ENCODE measurements at places on chromosomes 5 and 9.

- peak; percentile 61 for DNase-seq
Observed at GRCh38 chr5:13745508-13745907, 199.0 kb downstream of the DNAH5 start.

GRCh38 chr5:84016085-84016484, 295.4 kb upstream of the HAPLN1 start:
- no peak for DNase-seq

DNA sequence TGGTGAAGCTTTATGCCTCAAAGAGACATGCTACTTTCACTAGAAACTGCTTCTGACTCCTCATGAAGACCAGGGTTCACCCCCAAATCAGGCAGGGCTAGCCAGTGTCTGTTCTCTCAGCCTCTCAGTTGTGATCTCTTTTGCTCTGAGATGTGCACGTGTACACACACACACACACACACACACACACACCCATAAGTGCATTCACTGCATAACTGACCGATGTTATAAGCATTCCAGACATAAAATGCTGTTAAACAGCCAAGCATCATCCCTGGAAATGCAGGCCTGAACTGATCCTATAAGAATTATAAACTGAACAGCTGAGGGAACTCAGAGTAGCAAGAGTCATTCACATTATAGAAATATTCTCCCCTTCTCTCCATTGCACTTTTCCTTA, 85.0 kb downstream of the FSTL4 start:
- no peak for DNase-seq

- DNase-seq, result no peak
Observed at GRCh38 chr9:22522206-22522740, 75.6 kb downstream of the DMRTA1 start.

- no peak for DNase-seq
Observed at GRCh38 chr5:83551821-83552220, 80.3 kb downstream of the VCAN start.

DNA sequence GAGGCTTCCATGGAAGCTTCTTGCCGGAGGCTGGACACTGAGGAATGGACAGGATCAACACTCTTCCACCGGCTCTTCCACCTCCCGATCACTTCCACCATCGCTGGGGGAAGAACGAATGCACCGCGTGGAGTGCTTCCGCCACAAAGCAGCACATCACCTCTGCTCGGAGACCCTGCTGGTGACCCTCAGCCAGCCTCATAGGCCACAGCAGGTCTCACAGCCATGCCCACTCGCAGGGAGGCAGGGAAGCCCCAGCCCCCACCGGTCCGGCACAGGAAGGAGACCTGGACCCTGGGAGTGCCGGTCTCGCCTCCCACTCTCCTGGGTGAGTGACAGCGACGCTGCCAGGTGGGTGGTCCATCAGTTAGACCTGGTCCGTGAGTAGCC, 4.7 kb downstream of the MRPL36 start:
- no peak for DNase-seq

GRCh38 chr5:119373449-119373858, 17.6 kb downstream of the TNFAIP8 start:
- DNase-seq, result no peak

- DNase-seq, result no peak
Observed at GRCh38 chr5:111367115-111367514, 142.9 kb downstream of the CAMK4 start.

DNA sequence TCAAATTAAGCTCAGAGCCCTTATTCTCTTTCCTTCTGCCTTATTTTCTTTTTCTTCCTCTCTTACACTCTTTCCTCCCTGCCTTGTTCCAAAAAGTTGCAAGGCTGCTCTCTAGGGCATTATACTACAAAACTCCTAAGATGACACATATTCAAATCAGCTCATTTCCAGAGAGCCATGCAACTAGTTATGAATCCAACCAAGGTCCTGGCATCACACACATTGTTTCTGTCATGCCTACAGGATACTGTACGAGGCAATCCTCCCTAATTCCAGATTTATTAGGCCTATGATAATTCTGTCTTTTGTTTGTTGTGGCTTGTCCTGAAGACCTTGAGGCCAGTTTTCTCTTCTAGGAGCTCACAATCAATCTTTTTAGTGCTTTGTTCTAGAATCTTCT, 87.0 kb upstream of the TBCA start:
- no peak for DNase-seq

DNA sequence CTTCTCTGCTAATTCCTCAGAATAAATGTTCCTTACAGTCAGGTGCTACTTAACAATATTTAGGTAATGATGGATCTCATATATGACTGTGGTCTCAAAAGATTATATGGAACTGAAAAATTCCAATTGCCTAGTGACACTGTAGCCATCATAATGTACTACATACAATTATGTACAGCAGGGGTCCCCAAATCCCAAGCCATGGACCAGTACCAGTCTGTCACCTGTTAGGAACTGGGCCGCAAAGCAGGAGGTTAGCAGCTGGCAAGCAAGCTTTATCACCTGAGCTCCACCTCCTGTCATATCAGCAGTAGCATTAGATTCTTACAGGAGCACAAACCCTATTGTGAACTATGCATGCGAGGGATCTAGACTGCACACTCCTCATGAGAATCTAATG, 69.6 kb downstream of the NR2F1-AS1 start:
- no peak for DNase-seq

DNA sequence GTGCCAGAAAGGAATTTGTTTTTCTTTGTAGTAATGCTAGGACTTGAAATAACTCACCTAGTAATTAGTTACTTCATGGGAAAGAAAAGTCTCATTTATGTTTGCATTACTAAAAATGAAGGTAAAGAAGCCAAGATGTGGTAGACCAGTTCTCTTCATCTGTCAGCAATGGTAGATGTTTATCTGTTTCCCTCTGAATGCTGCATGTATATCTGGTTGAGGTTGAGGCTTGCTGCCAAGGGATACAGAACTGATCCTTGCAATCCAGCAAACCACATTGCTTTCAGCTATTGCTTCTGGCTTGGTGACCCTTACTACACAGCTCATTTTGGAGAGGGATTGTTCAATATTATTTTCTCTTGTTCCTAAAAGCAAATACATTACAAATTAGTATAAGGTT, 73.6 kb downstream of the ZNF474 start:
- DNase-seq, result no peak

GRCh38 chr5:175059687-175060211, 335.4 kb downstream of the MSX2 start:
- no peak for DNase-seq

GRCh38 chr9:99299211-99300102, 77.4 kb downstream of the SEC61B start:
- peak; percentile 49 for DNase-seq

- peak; percentile 58 for DNase-seq
Observed at GRCh38 chr5:22596404-22596970, 256.7 kb downstream of the CDH12 start.

DNA sequence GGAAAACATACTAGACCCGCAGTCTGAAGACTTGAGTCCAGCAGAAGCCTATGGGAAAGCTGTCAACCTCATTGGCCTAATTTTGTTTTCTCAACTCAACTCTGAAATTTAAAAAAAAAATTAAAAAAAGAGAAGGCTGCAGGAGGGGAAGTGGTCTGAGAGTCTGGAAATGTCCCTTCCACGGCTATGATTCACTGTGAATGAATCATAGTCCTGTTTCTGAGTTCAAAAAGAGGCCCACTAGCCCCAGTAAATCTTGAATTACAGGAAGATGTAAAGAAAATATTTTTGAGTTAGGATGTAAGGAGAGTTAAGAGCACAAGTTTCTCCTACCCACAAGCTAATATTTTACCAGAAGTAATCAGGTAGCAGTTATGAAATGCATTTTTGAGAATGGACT, 565.5 kb upstream of the DMAC1 start:
- DNase-seq, result peak; percentile 54

DNA sequence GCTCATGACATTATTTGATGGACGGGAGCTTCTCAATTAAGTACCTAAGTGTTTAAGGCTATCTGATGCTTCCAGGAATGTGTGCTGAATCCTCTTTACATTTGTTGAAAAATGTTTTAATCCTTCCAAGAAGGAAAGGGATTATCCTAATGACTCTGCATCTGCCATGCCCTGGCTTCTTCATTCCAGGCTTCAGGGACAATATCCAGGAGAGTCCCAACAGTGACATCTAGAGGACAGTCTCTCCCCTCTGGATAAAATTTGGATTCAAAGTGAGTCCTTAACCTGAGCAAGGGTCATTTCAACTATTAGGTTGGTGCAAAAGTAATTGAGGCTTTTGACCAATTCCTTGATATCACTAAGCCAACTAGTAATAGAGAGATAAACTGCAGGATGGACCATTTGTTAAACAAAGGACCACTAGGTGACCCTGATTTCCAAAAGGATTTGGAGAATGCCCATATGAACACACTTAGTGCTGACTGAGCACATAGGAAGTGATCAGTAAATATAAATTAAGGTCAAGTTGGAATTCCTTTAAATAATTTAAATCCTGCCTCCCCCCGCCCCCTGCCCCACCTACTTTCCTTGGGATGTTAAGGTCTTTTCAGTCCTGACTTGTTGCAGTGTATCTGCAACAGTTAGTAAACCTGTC, 19.1 kb downstream of the TNFSF8 start:
- DNase-seq, result peak; percentile 57

GRCh38 chr5:149466457-149466972, 84.7 kb downstream of the CSNK1A1 start:
- DNase-seq, result no peak

DNA sequence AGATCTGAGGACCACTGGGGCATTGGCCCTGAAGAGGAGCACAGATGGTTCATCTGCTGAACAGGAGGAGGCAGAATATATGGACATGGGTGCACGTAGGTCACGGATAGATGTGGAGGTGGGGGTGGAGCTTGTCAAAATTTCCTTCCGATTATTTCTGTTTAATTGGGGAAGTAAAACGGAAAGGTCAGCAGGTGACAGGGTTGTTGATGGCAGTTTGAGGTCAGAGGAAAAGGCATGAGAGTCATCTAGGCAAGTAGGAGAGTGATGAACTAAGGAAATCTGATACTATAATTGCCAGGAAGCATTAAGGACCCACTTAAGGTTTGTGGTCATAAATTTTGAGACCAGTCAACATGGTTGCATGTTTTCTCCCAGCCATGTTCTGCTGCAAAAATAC, 8.4 kb upstream of the FAM81B start:
- no peak for DNase-seq

- no peak for DNase-seq
Observed at GRCh38 chr5:32309761-32310160, 3.0 kb downstream of the MTMR12 start.

DNA sequence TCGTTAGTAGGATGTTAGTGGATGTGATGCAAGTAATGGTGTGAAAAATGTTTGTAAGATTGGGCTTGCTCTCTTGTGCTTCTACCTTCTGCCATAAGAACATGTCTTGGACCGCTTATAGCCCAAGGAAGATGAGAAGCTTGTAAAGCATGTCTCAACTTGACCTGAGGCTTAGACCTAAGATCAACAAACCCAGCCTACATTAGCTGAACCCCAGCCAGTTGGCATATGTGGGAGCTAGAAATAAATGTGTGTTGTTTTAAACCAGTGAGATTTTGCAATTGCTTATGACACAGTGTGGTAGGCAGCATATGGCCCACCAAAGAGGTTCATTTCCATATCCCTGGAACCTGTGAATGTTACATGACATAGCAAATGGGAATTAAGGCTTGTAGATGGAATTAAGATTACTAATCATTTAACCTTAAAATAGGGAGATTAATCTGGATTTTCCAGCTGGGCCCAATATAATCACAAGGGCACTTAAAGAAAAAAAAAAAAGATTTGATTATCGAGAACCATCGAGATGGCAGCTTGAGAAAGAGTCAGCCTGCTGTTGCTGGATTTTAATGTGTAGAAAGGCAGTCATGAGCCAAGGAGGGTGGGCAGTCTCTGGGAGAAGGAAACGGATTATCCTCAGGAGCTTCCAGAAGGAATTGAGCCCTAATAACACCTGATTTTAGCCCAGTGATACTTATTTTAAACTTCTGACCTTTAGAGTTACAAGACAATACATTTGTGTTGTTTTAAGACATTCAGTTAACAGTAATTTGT, 27.3 kb upstream of the EDIL3 start:
- no peak for DNase-seq

DNA sequence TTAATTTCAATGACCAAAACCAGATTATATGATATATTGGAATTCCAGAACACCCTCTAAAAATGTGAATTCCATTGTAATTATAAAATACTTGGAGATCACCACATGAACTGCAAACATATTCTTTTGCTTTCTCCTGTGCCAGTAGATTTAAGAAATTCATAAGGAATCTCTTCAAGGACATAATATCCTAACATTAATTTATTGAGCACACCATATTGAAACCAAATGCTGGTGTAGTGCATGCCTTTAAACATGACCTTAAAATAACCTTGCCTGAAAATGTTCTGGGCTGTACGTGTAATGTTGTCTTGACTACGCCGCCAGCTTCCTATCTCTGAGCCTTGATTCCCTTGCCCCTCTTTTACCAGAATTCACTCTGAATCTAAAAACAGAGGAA, 205.0 kb upstream of the ACTBL2 start:
- DNase-seq, result no peak

GRCh38 chr9:12846035-12846434, 71.2 kb downstream of the LURAP1L start:
- DNase-seq, result no peak

- no peak for DNase-seq
Observed at GRCh38 chr5:14491015-14491915, 90.3 kb upstream of the OTULINL start.

- no peak for DNase-seq
Observed at GRCh38 chr9:16213781-16214515, 656.5 kb downstream of the BNC2 start.

DNA sequence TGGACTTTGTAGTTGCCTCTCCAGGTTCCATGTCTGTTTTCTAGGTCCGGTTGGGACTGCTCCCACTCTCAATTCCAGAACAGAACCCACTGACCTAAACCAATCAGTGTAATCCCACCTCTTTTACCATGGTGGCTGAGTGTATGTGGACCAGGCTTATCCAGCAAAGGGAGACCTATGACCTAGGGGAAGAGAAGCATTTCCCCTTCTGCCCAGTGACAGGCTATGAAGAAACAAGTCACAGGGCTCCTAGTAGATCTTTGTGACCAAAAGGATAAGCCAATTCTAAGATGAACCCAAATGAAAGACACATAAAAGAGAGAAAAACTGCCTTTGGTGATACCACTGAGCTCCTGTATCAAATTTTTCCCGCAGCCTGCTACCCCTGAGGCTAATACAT, 6.3 kb downstream of the NMRK1 start:
- no peak for DNase-seq

DNA sequence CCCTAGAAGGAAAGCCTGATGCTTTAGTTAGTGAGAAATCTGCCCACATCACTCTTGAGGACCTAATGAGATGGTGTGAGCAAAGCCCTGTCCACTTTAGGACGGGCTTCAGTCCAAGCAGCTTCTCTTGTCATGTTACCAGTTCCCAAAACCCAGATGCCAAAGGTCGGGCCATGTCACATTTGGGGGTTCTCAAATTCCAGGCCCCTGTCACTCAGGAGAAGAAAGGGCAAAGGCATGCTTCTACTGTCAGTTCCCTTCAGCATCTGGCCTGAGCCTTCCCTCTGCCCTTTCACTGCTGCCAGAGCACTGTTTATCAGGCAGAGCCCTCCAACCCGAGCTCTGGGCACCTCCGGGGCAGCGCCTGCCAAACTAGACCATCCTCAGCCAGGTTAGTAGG, 556.0 kb downstream of the BNC2 start:
- DNase-seq, result no peak

GRCh38 chr9:127817881-127818434, 15.3 kb downstream of the FPGS start:
- DNase-seq, result no peak
